ENCODE measurements at places on chromosomes 6 and 20.

DNA sequence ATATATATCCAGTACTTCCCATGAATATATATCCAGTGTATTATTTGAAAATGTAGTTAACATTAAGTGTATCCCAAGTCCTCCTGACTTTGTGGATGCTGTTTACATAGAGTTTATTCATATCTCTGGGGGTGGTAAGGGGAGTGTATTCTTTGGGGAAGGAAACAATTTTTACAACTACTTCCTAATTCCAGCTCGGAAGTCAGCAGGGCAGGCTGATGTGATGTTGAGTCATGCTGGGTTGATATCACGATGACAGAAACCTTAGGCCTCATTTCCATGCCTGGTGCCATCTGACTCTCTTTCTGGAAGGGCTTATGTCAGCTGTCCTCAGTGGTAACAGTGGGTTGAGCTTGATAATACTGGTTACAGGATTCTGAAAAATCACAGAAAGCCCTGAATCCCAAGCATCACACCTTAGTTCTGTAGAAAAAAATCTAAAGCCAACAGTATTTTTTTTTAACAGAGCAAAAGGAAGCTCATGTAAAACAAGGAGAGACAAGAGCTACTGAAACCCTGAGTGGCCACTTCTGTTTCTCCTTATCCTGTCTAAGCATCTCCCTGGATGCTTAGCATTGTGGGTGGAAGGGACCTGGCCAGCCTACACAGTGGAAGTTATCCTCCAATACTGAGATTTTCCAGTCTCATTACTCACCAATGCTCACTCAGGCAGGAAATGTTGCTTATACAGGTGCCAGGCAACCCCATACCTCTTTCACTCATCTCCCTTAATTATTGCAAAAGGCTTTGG is 75.2 kb upstream of the IYD start:
- DNase-seq, result no peak

DNA sequence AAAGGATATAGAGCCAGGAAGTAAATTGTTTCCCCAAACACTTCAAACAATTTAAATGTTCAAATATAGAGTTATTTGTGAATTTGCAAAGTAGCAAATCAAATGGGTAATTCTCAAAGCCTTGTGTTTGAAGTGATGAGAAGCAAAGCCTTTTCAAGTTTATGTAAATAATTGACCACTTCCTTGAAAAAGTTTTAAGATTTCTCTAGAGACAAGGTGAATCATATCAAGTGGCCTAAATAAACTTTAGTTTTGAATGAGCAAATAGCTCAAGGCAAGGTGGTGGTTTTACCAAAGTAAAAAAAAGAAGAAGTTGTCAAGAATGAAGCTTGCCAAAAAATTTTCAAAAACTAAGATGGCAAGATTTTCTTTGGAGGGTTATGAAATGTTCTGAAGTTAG is 42.6 kb upstream of the IFNGR1 start:
- DNase-seq, result no peak

DNA sequence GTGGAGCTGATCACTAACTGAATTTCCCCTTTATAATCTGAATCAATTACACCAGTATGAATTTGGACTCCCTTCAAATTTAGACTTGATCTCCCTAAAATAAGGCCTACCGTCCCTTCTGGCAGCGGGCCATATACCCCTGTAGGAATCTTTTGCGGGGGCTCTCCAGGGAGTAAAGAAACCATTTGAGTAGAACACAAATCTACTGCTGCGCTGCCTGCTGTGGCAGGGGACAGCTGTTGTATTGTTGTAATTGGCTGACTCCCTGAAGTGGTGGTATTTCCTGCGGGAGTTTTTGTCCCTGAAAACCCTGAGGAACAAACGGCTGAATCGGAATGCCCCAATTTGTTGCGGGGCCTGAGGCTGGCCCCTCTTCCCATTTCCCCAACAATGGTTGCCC is 16.0 kb upstream of the PTCRA start:
- no peak for DNase-seq

- no peak for DNase-seq
Measured at GRCh38 chr6:36381502-36382389, 5.7 kb downstream of the ETV7 start.

DNA sequence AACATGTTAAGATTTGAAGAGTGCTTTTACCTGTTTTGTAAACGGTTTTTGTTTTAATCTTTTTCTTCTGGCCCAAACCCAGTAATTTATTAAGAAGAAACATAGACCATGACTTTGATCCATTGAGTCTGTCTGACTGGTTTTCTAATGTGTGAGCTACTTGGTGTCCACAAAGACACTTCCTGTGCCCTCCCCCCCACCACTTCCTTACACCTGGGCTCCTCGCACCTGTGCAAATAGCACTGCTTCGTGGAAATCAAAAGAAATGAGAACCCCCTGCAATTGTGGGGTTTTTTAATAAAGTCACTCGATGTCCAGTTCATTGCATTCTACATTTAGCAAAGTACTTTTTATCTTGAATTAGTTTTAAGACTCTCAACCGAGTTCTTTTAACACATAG is 65.5 kb downstream of the SMOC2 start:
- no peak for DNase-seq

- DNase-seq, result no peak
Measured at GRCh38 chr6:6890400-6890858, 217.3 kb upstream of the RREB1 start.

DNA sequence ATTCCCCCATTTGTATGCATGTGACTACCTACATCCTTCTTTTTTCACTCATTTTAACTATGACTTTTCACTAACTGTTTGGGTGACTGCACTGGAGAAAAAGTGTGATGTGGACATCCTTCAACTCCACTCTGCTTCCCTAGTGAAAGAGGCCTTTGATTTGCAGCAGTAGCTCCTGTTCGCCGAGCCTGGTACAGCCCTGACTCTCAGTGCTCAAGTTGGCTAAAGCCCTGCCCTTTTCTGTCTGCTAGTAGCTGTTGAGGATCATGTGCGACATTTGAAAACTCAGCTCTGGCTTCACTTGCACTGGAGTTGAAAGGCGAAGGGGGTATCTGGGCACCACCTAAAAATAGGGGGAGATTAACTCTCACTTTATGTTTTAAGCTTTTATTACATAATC is 42.1 kb downstream of the DAAM2 start:
- no peak for DNase-seq

- DNase-seq, result peak; percentile 15
Measured at GRCh38 chr6:46410334-46410953, 80.8 kb downstream of the RCAN2 start.

DNA sequence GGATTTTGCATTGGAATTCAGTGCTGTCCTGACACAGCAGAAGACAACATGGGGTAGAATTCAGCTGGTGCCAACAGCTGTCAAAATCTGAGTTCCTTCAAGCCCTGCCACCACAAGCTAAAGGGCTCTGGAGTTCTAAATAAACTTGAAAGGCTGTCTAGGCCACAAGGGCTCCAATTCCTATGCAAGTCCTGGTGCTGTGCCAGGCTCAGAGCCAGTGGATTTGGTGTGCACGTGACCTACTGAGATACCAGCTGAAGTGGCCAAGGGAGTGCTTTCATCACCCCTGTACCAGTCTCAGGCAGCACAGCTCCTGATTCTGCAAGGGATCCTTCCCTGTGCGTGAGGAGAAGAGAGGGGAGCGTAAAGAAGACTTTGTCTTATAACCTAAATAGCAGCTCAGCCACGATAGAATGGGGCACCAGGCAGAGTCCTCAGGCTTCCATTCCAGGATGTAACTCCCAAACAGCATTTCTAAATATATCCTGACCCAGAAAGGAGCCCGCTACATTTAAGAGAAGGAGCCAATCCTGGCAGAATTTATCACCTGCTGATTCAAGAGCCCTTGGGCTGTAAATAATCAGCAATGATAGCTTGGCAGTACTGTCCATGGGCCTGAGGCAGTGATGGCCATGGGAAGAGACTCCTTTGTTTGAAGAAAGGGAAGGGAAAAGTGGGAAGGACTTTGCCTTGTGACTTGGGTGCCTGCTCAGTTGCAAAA is 881.2 kb upstream of the EPHA7 start:
- no peak for DNase-seq

DNA sequence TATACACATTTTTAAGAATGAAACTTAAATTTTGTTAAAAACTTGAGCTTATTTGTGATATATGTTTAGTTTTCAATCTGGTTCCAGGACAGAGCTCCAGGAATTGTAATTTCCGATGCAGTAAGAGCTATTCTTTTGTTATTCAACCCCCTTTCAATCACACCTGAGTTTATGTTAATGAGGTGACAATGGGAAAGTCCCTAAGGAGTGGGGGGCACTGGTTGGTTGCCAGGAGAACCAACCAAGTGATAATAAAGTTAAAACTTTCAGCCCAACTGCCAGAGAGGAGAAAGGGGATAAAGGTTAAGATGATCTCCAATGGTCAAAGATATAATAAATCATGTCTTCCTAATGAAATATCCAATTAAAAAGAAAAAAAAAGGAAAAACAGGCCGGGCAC is 19.8 kb downstream of the MDN1 start:
- no peak for DNase-seq

DNA sequence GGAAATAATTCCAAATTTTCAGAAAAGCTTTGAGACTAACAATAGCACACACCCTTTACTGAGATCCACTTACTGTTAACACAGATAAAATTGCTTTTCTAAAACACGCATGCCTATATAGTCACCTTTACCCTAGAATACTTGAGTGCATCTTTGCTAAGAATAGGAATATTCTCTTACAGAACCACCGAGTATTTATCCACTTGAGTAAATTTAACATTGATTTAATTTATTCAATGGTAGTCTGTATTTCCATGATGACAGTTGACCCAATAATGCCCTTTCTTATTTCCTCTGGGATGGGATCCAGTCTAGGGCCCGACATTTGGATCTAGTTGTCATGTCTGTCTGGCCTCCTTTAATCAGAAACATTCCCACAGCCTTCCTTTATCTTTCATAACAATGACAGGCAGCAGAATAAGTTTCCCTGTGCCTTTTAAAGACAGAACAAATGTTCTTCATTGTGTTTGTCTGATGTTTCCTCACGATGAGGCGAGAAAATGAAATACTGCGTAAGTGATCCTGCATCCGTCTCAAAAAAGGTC is 56.6 kb upstream of the ERVFRD-1 start:
- no peak for DNase-seq

GRCh38 chr6:95917034-95917433 is 98.7 kb upstream of the FUT9 start:
- no peak for DNase-seq
